ENCODE measurements at places on chromosomes 5 and 9.

DNA sequence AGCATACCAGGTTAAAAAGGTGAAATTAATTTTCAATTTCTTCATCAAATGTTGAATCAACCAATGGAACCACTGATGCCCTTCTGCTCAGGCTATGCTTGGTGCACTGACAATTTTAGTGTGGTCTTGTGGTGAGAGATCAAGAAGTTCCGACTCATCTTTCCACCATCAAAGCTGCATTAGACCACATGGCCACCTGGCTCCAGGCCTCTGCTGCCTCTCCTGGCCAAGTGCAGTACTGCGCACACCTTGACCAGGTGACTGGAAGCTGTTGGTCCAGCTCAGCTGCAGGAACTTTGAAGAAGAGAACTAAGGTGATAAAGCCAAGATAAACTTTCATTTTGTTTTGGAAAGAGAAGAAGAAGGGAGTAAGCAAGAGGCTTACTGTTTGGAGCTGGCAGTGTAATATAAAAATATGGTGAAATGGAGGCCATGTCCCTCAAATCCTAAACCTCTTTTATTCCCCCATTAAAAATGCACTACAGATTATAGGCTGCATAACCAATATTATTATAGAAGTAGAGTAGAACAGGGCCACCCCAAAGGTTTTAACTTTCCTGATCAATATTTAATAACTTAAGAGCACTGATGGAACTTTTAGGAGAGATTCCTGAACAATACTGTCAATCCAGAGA lies 315.5 kb upstream of the C9orf72 start:
- no peak for DNase-seq

DNA sequence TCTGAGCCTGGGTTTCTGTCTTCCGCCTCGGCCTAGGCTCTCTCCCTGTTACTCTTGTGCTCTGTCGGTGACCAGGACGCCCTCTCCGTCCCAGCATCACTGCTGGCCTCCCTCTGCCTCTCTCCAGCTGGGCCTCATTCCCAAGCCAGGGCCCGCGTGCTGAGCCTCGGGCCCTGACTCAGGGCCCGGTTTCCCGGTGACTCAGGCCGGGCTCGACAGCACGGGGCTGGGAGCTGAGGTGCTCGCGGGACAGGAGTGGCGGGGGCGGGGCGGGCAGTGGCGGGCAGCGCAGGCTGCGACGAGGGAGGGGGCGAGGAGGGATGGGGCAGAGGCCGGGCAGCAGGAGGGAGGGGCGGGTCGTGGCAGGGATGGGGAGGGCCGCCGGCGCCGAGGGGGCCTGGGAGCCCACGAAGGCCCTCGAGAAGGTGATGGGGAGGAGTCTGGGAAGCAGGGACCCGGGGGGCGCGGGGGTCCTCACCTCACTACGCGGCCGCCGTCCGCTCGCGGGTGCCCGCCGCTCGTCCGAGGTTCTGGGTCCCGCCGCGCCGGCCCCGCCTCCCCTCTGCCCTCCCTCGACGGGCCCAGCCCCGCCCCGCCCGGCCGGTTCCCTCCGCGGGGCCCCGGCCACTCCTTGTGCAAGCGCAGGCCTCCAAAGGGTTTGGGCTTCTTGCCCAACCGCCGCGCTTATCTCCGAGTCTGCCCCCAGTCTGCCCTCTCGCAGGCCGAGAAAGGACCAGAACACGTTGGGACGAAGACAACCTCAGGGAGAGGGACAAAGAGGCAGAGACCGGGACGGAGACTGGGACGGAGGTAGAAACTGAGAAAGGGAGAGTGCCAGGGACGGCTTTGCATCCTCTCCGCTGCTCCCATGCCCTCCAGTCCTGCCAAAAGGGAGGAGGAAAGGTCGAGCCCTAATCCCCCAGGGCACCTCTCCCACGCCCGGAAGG lies at the start of gene ARAP3:
ARAP3 (minus strand) TSS at position 536 of the 947 bp plus-strand sequence. CDS start 1,744 bp downstream, outside the sequence.
- peak; percentile 15 for DNase-seq

- no peak for DNase-seq
These were observed 730.6 kb upstream of the ZNF608 start for GRCh38 chr5:125476901-125477585.

GRCh38 chr9:97373331-97373730 lies 38.6 kb upstream of the TDRD7 start:
- no peak for DNase-seq
